ENCODE measurements at places on chromosomes 3 and 15.

GRCh38 chr3:196246612-196247308 lies 30.4 kb downstream of the SLC51A start:
- no peak for DNase-seq

GRCh38 chr3:86234506-86235254 lies 756.3 kb downstream of the VGLL3 start:
- no peak for DNase-seq

GRCh38 chr3:126270145-126270811 lies 86.9 kb downstream of the KLF15 start:
- DNase-seq: no peak

DNA sequence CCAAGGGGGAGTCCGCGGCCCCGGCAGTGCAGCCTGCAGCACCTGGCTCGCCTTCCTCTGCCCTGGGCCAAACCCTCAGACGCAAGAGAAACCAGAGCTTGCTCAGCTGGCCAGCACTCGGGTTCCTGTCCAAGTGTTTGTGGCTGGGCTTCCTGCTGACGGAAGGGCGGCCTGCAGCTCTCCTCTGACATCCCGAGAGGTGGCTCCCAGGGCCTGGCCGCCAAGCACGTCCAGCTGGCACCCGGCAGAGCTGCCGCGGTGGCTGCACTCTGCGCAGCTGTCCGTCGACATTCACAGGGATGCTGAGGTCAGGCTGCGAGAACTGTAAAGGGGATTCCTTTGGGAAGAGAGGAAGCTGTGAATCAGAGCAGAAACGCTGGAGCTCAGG lies 85.6 kb downstream of the CPN2 start:
- DNase-seq: no peak

- DNase-seq: no peak
Measured at GRCh38 chr3:111784001-111784400, 75.1 kb upstream of the PHLDB2 start.

DNA sequence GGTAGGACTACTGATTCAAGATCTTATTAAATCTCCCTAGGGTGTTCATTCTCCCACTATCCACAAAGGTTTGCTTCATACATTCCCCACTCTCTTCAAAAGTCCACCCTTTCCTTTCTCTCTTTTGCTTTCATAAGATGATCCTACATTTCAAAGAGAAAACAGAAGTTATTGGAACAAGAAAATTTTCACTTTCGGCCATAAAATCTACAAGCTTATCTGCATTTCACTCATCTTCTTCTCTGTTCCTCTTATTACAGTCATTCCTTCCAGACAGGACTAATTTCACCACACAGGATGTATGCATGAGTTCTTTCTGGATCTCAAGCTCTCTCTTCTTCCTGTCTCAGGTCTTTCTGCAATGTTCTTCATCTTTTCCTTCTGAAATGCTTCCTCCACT lies 238.7 kb downstream of the ISL2 start:
- DNase-seq: no peak

- no peak for DNase-seq
Measured at GRCh38 chr3:194269610-194270145, 81.5 kb downstream of the CPN2 start.
